ENCODE measurements at places on chromosomes 11 and 22. TPM values are rescaled to one million over a fixed set of nuclear protein-coding genes. Genes with fewer than 3 reads are reported as not detected.
A peak's percentile ranks its signal among the peaks of the same experiment; 100 is the strongest.

LDLRAD3 gene
- 19.6 TPM for total RNA-seq

- no peak overlapping the region for H3K4me3 ChIP-seq
- DNase-seq, result no peak
- no peaks in the 10 kb centered on the region for H3K27me3 ChIP-seq
- no peak overlapping the region for H3K27ac ChIP-seq
Measured at GRCh38 chr22:21762712-21763581, 27.4 kb upstream of the YPEL1 start.

MPPED2 gene
- total RNA-seq, result 25.9 TPM

GRCh38 chr11:35105319-35106079 is 33.5 kb upstream of the CD44 start:
- H3K27ac ChIP-seq, result no peak overlapping the region
- H3K27me3 ChIP-seq, result peaks cover 14% of the 10 kb centered on the region
- H3K36me3 ChIP-seq, result no peaks in the 10 kb centered on the region
- no peak for DNase-seq
- no peak overlapping the region for H3K4me3 ChIP-seq

PMM1 gene
- 51.3 TPM for total RNA-seq

- no peaks in the 10 kb centered on the region for H3K27me3 ChIP-seq
- DNase-seq, result no peak
- H3K4me1 ChIP-seq, result peaks cover 4% of the 10 kb centered on the region
- no peak overlapping the region for H3K4me3 ChIP-seq
- peaks cover 1% of the 10 kb centered on the region for H3K36me3 ChIP-seq
Measured at GRCh38 chr11:77560605-77561004, 29.1 kb upstream of the AQP11 start.

DNA sequence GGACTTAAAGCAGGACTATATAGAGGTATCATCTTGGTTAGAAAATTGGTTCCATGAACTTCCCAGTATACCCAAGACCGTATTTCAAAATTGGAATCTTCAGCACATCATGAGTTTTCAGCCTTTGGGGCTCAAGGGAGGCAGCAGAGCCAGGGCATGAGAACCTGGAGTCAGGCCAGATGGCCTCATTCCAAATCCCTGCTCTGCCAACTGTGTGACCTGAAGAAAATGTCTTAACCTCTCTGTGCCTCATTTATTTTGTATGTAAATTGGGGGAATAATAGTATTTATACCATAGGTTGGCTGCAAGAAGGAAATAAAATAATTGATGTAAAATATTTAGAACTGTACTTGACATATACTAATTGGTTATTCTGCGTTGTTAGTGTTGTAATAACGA is 987.6 kb downstream of the TBC1D22A start:
- no peak overlapping the region for H3K27ac ChIP-seq
- DNase-seq, result no peak
- H3K4me3 ChIP-seq, result no peak overlapping the region
- no peaks in the 10 kb centered on the region for H3K4me1 ChIP-seq

DNA sequence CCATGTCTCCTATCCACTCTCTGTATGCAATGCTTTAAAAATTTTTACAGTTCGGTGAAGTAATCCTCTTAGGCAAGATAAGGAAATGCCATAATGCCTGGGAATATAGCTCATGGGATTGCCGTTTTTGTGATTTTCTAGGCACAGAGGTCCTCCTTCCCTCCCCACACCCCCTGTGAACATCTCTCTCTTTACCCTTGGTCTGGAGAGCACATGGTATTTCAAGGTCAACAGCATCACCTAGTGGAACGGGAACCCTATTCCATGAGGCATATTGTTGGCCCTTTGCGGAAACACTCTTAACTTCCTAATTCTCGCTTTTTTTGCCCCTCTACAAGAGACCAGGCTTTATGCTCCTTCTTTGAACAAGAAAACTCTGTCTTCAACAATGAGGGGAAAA is 8.8 kb downstream of the NXPE4 start:
- DNase-seq, result no peak
- peaks cover 4% of the 10 kb centered on the region for H3K36me3 ChIP-seq

GPR83 gene
- total RNA-seq, result 0.62 TPM

DNA sequence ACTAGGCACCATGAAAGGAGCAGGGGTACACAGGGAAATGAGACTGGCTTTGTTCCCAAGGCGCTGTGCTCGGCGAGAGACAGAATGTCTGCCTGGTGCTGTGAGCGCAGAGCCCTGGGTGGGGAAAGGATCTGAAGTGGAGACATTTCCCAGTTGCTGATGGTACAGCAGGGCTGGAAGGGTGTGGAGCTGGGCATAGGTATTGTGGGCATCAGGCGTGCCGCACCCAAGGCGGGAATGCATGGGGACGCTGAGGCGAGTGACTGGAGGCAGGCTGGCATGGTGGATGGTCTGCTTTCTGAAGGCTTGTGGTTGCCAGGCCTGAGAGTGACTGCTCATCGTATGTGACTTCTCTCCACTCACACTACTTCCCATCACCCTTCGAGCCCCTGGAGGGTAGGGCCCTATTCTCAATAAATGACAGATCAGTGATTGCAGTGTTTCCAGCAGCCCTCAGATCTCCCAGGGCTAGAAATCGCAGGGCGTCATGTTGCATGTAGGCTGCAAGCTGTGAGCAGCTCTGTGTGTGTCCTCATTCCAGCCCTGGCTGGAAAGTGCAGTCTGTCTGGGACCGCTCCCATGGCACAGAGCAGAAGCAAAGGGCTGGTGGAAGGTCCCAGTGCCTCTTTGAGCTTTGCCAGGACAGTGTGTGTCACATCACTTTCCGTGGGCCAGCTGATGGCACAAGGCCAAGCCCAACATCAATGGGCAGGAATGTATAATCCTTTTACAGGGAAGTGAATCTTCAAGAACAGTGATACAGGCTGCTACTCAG is 67.7 kb downstream of the TBC1D22A start:
- H3K27ac ChIP-seq, result peak overlapping the region; percentile 49
- no peaks in the 10 kb centered on the region for H3K27me3 ChIP-seq
- H3K36me3 ChIP-seq, result peaks cover 16% of the 10 kb centered on the region
- H3K4me3 ChIP-seq, result no peak overlapping the region
- no peak for DNase-seq
- H3K4me1 ChIP-seq, result peaks cover 5% of the 10 kb centered on the region

BRMS1 gene
- 38.3 TPM for total RNA-seq

- DNase-seq, result no peak
- no peak overlapping the region for H3K27ac ChIP-seq
- H3K27me3 ChIP-seq, result peaks cover 15% of the 10 kb centered on the region
- no peaks in the 10 kb centered on the region for H3K36me3 ChIP-seq
- no peaks in the 10 kb centered on the region for H3K4me1 ChIP-seq
Measured at GRCh38 chr22:49365191-49365837, 462.4 kb downstream of the BRD1 start.

GRCh38 chr11:110896358-110896757 is 184.1 kb upstream of the ARHGAP20 start:
- H3K4me3 ChIP-seq, result no peak overlapping the region
- no peak overlapping the region for H3K27ac ChIP-seq
- peaks cover 10% of the 10 kb centered on the region for H3K27me3 ChIP-seq
- DNase-seq, result no peak
- no peaks in the 10 kb centered on the region for H3K4me1 ChIP-seq

ELF5 gene
- total RNA-seq, result 1.8 TPM

DNA sequence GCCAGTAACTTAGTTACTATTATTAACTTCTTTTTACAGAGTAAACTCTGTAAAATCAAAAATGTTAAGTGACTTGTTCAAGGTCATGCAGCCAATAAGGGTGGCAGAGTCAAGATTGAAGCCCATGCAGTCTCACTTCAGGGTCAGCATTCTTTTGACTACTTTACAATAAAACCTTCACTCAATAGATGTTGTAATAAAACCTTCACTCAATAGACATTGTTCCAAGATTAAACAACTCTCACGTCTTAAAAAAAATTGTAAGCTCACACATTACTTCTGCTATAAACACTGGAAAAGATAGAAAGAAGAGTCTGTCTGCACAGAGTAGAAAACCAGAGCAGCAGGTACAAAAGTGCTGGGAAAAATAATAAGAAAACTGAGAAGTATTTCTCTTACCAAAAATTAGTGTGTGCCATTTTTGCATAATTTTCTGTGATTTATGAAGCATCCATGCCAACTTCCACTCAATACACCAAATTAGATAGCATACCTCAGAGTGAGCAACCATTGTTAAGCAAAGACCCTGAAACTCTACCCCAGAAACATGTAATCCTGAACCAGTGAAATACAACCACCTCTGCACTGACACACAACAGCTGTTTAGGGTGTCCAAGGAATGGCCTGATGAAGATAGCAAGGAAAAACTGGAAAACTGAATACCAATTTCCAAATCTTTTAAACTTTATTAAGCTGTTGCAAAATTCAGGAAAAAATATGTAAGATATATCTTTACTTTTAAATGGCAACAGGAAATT is 4.9 kb upstream of the SOX6 start:
- H3K36me3 ChIP-seq, result no peaks in the 10 kb centered on the region
- H3K27ac ChIP-seq, result no peak overlapping the region
- no peak overlapping the region for H3K4me3 ChIP-seq
- DNase-seq, result no peak

CDC45 gene
- total RNA-seq, result 18.1 TPM

CHRNA10 gene
- 2.8 TPM for total RNA-seq

GRCh38 chr11:93967258-93967657 is 53.9 kb upstream of the HEPHL1 start:
- no peak overlapping the region for H3K27ac ChIP-seq
- no peaks in the 10 kb centered on the region for H3K27me3 ChIP-seq
- H3K36me3 ChIP-seq, result no peaks in the 10 kb centered on the region
- no peak for DNase-seq
- H3K4me3 ChIP-seq, result no peak overlapping the region
- H3K4me1 ChIP-seq, result no peaks in the 10 kb centered on the region

DNA sequence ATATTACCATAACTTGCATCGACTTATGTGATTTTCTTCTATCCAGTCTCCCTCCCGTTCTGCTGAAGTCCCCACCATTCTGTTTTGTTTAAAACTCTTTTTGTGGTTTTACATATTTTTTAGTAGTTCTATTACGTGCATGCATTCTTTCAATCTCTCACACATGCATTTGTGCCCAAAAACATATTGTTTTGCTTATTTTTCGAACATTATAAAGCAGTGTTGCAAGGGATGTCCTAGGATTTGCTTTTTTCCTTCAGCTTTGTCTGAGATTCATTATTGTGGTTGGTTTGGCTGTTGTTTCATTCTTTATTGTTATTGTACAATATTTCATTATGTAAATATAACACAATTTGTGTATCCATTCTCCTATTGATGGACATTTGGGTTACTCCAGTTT is 235.7 kb downstream of the DYNC2H1 start:
- no peaks in the 10 kb centered on the region for H3K27me3 ChIP-seq
- peaks cover 3% of the 10 kb centered on the region for H3K36me3 ChIP-seq
- H3K27ac ChIP-seq, result no peak overlapping the region
- no peak overlapping the region for H3K4me3 ChIP-seq
- H3K4me1 ChIP-seq, result no peaks in the 10 kb centered on the region

- H3K4me3 ChIP-seq, result no peak overlapping the region
- no peaks in the 10 kb centered on the region for H3K36me3 ChIP-seq
- peaks cover 7% of the 10 kb centered on the region for H3K4me1 ChIP-seq
- H3K27me3 ChIP-seq, result no peaks in the 10 kb centered on the region
- no peak for DNase-seq
Measured at GRCh38 chr22:17576470-17576869, 13.2 kb downstream of the SLC25A18 start.

DNA sequence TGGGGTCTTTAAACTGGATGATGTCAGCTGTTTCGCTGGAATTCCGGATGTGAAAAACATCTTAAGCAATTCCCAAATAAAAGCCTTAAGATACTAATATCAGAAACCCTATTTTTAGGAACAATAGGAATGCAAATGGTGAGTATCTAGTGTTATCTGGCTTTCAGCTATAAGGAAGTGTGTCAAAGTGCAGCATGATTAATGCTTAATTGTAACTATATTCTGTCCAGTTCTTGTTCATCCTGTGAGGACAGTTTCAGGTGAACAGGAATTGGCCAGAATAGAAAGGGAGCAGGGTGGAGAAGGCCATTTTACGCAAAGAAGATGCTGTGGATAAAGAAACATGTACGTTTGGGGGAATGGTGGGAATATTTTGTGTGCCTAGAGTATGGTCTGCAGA is 108.2 kb downstream of the RASSF10 start:
- no peaks in the 10 kb centered on the region for H3K27me3 ChIP-seq
- peaks cover 1% of the 10 kb centered on the region for H3K36me3 ChIP-seq
- H3K27ac ChIP-seq, result no peak overlapping the region
- no peak for DNase-seq
- peaks cover 15% of the 10 kb centered on the region for H3K4me1 ChIP-seq
- no peak overlapping the region for H3K4me3 ChIP-seq

DNA sequence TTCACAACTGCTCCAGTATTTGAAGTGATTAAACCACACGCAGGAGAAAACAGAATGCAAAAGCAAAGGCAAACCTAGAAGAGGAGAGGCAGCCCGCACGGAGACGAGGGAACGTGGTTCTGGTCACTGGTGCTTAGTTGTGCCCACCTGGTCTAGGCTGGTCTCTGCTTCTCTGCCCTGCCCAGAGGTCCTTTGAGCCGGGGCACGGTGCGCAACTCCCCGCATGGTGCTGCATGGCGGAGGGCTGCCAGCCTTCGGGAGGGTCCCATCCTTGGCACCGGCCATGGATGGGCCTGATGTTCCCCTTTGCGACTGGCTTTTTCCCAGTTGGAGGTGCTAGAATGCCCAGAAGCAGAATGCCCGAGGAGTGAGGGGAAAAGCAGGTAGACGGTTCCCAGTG is 46.1 kb downstream of the KCNC1 start:
- no peak for DNase-seq
- H3K4me1 ChIP-seq, result no peaks in the 10 kb centered on the region
- no peak overlapping the region for H3K27ac ChIP-seq
- H3K4me3 ChIP-seq, result no peak overlapping the region
- no peaks in the 10 kb centered on the region for H3K36me3 ChIP-seq

GRCh38 chr22:49967706-49968208 is 7.2 kb downstream of the PIM3 start:
- no peak overlapping the region for H3K4me3 ChIP-seq
- H3K4me1 ChIP-seq, result peaks cover 6% of the 10 kb centered on the region
- H3K36me3 ChIP-seq, result peaks cover 2% of the 10 kb centered on the region
- H3K27me3 ChIP-seq, result peaks cover 7% of the 10 kb centered on the region
- DNase-seq, result no peak

- no peak for DNase-seq
- no peaks in the 10 kb centered on the region for H3K36me3 ChIP-seq
- no peak overlapping the region for H3K4me3 ChIP-seq
- no peak overlapping the region for H3K27ac ChIP-seq
- H3K27me3 ChIP-seq, result peaks cover 12% of the 10 kb centered on the region
- no peaks in the 10 kb centered on the region for H3K4me1 ChIP-seq
Measured at GRCh38 chr22:49132009-49132408, 695.7 kb downstream of the BRD1 start.

DNA sequence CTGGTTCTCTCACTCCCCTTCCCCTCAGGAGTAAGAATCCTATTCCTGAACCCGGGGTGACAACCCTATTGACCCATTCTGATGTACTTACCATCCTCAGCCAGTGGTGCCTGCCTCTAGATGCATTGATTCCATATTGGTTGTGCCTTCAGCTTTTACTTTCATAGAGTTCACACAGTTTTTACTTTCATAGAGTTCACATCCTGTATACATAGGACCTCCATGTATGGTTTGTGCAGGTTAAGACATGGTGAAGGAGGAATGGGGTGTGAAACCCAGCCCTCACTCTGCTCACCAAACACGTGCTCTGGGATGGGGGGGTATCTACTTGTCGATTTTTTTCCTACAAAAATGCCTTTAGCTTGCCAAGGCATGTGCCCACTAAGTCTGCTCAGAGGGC is 105.6 kb upstream of the TBCEL start:
- no peak overlapping the region for H3K4me3 ChIP-seq
- H3K27me3 ChIP-seq, result peaks cover 21% of the 10 kb centered on the region
- no peak overlapping the region for H3K27ac ChIP-seq
- no peaks in the 10 kb centered on the region for H3K36me3 ChIP-seq
- DNase-seq, result no peak

- H3K27me3 ChIP-seq, result peaks cover 4% of the 10 kb centered on the region
- H3K4me3 ChIP-seq, result no peak overlapping the region
- no peak for DNase-seq
- peak overlapping the region; percentile 29 for H3K27ac ChIP-seq
- H3K4me1 ChIP-seq, result peaks cover 7% of the 10 kb centered on the region
- peaks cover 26% of the 10 kb centered on the region for H3K36me3 ChIP-seq
Measured at GRCh38 chr11:63761188-63761587, 7.4 kb downstream of the ZFTA start.
